ENCODE measurements at places on chromosomes 12 and 14. TPM values are rescaled to one million over a fixed set of nuclear protein-coding genes. Genes with fewer than 3 reads are reported as not detected.
A peak's percentile ranks its signal among the peaks of the same experiment; 100 is the strongest.

DNA sequence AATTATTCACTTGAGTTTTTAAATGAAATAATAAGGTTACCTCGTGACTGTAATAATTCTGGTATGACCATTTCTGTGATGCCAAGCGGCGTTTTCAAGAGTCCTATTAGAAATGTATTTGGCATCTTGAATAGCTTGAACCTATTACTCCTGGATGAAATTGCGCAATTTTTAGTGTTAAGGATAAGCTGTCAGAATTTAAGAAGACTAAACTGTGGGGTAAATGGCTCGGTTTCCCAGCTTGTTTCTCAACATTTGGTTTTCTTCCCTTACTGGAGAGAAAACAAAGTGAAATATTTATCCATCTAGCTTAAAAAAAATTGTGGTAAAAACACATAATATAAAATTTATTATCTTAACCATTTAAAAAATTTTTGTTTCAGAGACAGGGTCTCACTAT is 26.8 kb downstream of the PCNX1 start:
- ATAC-seq, result peak; percentile 85

GRCh38 chr14:100400115-100400514 is 77.0 kb downstream of the SLC25A47 start:
- ATAC-seq, result no peak

DNA sequence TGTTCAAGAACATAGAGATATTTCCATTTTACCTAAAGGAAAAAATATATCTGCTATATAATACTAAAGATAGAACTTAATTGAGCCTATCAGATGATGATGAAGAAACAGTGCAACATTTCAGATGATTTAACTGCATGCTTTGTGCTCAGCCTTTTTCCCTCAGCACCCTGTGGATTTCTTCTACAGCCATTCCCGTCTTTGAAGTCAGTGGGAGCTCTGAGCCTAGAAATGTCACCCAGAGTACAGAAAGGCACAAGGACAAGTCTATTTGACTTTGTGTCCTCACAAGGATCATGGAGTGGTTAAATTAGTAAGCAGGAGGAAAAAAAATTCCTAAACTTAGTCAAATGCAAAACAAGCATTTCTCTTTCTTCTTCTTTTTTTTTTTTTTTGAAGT is 994.0 kb upstream of the FLRT2 start:
- ATAC-seq, result no peak

GRCh38 chr14:100305324-100306100 is 732 bp downstream of the SLC25A29 start:
- peak; percentile 2 for ATAC-seq

- ATAC-seq, result no peak
These were observed 27.4 kb upstream of the CEBPE start for GRCh38 chr14:23146351-23146910.

GRCh38 chr12:127127897-127128296 is 1139.1 kb upstream of the TMEM132C start:
- no peak for ATAC-seq

DNA sequence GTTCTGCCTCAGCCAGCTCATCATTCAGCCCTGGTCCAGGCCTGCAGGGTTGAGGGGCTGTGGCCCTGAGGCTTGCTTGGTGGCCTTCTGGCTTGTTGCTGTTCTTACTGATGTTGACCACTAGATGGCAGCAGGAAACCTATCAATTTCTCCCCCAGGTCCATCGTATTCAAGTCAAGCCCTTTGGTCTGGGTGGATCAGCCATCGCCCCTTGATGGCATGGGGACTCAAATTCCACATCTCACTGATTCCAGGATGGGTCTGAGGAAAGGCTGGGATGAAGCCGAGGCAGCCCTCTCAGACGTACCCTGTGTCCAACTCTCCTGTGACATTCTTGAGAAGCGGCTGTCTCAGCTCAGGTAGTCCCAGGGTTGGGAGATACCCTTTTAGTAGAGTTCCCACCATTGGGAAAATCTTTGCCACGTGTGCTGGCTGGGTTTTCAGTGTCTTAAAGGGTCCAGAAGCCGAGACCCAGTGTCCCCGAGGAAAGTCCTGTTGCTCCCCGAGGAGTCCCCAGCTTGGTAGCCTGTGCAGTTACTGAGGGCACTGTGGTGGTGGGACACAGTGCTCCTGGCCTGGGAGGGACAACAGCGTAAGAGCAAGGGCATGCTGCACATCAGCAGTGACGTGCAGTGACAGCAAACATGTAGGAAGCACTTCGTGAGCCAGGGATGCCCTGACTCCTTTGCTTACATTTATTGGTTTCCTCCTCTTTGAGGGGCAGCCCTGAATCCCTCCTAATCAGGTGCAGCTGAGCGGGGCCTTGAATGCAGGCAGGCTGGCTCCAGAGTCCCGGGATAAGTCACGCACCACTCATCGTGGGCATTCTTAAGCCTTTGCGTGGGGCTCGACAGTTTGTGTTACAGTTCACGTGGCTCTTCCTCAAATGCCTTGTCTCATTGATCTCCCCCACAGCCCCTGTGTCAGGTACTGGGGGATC is 58.6 kb downstream of the TSPAN9 start:
- peak; percentile 36 for ATAC-seq

DNA sequence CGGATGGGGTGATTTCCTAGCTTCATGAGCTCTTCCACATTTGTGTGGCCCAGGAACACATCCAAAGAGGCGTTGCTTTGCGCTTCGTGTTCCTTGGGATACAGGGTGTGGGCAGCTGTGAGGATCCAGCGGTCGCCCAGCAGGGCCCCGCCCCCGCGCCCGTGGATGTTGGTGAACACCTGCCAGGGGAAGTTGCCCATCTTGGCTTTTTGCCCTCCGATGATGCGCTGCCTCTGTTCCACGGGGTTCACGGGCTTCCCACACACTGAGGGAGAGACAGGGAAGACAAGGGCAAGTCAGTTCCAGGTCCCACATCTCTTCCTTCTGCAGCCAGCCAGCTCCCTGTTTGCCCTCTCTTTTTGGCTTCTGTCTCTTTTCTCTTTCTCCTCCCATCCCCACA is 11.2 kb downstream of the C1R start:
- ATAC-seq, result no peak

DNA sequence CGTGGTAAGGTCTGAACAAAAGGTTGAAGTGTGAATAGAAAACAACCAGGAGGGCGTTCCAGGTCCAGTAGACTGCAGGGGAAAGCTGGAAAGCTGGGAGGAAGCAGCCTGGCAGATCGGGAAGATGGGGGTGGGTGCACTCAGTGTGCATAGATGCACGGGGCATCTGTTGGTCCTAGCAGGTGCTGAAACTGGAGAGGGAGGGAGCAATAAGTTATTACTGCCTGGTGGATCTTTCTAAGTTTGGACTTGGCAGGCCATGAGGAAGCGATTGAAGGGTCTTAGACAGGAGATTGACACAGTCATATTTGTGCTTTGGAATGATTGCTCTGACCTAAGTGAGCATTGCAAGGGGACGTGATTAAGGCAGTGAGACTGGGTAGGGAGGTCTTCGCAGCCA is 194.4 kb downstream of the EFCAB11 start:
- ATAC-seq, result no peak

GRCh38 chr14:67579040-67579439 is 21.0 kb downstream of the PIGH start:
- ATAC-seq, result no peak

DNA sequence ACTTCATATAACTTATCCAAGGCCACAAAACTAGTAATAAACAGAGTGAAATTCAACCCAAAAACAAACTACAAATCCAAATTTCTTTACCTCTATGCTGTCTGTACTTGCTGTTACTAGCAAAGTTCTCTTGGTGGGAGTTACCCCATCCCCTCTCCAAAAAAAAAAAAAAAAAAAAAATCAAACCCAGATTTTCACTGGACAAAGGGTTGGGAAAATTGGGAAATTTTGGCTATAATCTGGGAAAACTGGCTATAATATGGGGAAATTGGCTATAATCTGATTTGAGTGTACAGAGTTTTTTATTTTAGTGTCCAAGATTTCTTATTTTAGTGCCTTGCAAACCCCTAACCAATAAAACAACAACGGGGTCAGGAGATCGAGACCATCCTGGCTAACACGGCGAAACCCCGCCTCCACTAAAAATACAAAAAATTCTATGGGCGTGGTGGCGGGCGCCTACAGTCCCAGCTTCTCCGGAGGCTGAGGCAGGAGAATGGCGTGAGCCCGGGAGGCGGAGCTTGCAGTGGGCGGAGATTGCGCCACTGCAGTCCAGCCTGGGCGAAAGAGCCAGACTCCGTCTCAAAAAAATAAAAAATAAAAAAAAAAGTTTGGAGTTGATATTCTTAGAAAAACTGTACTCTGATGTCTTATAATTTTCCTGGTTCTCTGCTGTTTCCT is 148.4 kb downstream of the CHST11 start:
- ATAC-seq, result no peak

DNA sequence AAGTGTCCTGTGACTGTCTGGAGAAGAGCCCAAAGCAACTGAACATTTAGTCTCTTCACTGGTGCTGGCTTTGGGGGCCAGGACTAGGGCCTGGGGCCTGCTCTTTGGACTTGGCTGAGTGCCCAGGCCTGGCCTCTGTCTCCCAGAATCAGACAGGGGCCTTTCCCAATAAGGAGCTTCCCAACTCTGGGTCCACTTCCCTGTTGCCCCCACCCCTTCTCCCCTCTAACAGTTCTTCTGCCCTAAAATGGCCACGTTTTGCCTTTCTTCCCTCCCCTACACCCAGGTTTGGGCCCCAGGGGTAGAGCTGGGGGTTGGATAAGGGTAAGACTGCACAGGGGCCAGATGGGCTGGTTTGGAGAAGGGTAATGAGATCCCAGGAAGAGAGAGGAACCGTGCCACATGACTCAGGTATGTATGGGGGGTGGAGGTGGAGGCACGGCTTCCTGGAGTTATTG is 10.0 kb upstream of the ITGA5 start:
- ATAC-seq, result no peak

- no peak for ATAC-seq
These were observed 367.9 kb downstream of the PAWR start for GRCh38 chr12:79322905-79323304.

DNA sequence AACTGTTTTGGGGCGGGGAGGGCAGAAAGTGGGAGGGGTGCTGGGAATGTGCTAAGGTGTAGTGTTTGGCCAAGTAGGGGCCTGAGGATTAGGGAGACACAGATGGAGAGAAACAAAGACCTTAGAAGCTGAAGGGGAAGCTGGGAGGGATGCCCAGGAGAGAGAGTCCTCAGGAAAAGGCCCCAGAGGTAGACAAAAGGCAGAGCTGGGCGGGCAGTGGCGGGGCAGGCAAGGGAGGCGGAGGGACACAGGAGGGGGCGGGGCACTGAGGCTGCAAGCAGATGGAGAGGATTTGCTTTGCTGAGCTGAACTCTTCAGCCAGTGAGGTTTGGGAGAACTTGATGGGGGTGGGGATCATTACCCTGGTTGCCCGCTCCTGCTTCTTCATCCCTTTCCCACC is 2.8 kb downstream of the PTMS start:
- no peak for ATAC-seq

SLC6A15 gene
- 0.54 TPM for total RNA-seq

CLEC2D gene
- 12.1 TPM for total RNA-seq

SMCO2 gene
- total RNA-seq, result not detected

ACRBP gene
- 0.81 TPM for total RNA-seq

CCDC88C gene
- total RNA-seq, result 5.5 TPM

NOC4L gene
- total RNA-seq, result 7.5 TPM

All from gastroesophageal sphincter (tissue), 4 donors.